ENCODE measurements at places on chromosomes 3 and 15.

- no peak for DNase-seq
Observed at GRCh38 chr3:45272032-45272810, 46.1 kb upstream of the TMEM158 start.

DNA sequence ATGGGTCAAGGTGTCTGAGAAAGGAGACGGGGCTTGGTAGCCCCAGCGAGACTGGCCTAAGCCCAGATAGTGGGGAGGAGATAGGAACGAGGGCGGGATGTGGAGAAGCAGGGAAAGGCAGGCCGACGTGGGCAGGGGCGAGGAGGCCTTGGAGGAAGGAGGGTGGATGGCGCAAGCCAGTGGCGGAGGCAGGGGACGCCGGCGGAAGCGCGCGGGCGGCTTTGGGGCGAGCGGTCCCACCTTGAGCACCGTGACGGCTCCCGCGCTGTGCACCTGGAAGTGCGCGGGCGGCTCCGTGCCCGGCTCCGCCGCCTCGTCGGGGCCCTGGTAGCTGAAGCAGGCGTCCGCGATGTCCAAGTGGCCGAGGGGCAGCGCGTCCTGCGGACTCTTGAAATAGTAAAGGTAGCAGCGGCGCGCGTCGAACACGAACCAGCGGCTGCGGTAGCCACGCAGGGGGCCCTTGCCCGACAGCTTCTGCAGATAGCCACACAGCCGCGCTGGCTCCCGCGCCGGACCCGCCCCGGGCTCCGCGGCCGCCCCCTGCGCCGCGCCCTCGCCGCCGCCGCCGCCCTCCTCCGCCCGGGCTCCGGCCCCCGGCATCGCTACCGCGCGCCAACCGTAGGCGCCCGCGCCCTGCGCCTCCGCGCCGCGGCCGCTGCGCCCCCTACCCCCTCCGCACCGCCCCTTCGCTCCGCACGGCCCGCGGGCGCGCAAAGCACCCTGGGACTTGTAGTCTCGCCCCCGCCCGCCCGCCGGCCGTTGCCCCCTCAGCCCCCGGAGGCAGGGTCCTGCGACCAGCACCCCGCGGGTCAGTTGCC is at the start of gene TBC1D2B:
Gene TBC1D2B, minus strand, starts transcription at position 659 of the 818 bp plus-strand sequence. Its CDS starts 59 bp downstream, at position 600.
- DNase-seq, result peak; percentile 63

DNA sequence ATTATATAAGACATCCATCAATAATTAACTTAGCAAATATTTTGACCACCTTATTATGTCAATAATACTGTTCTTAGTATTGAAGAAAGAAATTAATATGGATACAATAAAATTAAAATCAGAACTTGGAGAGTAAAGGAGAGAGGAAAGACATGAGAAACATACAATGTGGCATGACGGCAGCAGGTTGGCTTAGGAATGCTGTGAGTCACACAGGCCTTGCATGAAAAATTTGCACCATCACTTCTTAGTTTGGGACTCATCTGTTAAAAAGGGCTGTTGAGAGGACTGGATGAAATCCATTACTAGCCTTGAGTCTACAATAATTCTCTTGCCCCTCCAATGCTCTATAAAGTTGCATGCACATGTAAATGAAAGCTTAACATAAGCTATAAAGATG is 880.8 kb downstream of the ROBO1 start:
- no peak for DNase-seq

DNA sequence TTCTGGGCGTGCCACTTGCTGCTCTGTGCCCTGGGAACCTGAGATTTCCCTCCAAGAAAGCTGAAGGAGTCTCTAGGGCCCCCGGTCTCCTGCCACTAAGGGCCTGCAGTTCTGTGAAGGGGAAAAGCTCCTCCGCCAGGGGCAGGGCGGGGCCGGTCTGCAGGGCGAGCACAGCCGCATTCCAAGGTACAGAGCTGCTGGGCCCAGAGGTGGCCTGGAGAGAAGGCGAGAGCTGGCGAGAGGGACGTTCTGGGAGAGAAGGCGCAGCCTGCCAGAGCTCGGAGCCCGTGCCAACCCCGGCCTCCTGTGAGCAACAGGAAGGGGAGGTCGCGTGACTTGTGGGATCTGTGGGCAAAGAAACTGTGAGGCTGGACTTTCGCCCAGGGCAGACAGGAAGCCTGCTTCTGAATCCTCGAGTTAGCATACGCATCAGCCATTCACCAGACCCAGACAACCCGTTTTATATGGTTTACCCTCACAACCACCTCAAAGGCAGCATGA is 500.4 kb downstream of the SHQ1 start:
- DNase-seq, result peak; percentile 15

- DNase-seq, result no peak
Observed at GRCh38 chr3:11370191-11370590, 98.0 kb downstream of the ATG7 start.

DNA sequence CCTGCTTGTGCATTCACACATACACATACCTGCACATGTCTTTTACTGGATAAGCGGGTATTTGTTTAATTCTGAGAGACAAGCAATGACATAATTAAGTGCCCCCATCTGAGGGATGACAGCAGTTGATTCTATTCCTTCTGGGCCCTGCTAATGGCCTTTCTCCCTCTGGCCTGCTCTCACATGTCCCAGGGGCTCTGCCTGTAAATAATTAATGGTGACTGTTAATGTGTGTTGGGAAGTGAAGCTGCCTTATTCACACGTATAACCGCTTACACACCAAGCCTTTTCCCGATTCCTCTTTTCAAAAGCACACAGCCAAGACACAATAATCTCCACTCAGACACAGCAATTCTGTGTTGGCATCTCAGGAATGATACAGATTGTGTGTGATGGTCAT is 47.8 kb downstream of the LRRK1 start:
- no peak for DNase-seq

GRCh38 chr15:31499236-31499952 is 172.8 kb downstream of the KLF13 start:
- DNase-seq, result no peak

DNA sequence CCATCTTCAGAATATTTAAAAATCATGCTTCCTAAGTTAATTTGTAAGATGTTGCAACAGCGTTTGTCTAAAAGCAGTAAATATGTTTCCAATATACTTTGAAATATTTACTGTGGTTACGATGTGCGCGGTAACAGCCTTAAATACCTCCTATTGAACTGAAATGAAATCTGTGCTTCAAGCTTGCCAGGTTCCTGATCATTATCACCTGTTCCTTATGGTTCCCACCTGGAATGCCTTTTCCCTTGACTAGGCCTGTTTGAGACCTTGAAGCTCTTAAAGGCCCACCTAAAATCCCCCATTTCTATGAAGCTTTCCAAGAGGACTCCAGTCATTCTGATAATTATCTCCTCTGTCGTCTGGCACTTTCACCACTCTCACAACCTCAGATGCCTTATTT is 146.7 kb downstream of the NAALADL2 start:
- no peak for DNase-seq

- DNase-seq, result no peak
Observed at GRCh38 chr15:40958723-40959122, 5.5 kb downstream of the CHAC1 start.

GRCh38 chr3:189172668-189173419 is 1.1 kb downstream of the TPRG1 start:
- no peak for DNase-seq

- no peak for DNase-seq
Observed at GRCh38 chr15:35321926-35322325, 224.0 kb downstream of the DPH6 start.

- no peak for DNase-seq
Observed at GRCh38 chr15:33329457-33329856, 18.7 kb downstream of the RYR3 start.

DNA sequence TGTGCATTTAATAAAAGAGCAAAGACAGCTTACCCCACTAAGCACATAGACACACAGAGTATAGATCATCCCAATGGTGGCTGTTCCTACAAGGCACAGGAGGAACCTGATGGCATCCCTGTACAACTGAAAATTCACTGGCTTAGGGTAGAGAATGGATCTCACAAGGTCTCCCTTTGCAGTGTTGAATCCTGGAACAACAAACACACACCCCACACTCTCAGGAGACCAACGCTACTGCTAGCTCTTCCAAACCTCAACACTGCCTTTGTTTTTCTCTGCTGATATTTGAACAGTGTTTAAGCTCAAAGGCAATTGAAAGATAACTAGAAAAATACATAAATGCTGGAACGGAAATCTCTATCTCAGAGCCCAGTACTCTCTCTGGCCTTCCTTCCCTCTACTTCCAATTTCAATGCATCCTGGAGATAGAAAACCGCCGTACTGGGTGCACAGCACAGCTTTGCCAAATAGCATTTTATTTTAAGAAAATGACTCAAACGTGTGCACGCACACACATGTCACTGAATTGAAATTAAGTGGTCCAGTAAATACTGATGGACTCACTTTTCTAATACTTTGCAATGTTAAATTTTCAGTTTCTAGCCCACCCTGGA is 87.5 kb upstream of the ATP13A5 start:
- no peak for DNase-seq

DNA sequence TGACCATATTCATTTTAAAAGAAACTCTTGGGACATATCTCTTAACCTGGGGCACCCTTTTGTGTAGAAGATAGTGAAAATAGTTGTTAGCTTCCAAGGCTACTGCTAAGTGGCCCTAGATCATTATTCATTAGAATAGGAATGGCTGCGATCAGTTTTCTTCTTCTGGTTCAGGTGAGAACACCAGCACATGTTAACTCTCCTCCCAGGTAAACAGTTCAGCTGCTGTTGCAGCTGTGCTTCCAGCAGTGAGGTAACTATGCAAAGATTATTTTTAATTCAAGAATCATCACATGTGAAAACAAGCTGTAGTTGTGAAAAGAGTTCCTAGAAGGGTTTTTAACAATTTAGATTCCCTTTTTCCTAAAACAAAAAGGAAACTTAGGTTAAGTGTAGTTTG is 43.3 kb downstream of the ZPLD1 start:
- DNase-seq, result no peak

Data from CD4-positive, alpha-beta T cell treated with Interleukin-2 at 100 ng/mL for 4 hours (primary cell).